ENCODE measurements at places on chromosomes 6 and 20.

- no peak for DNase-seq
These were observed 106.7 kb downstream of the SULF2 start for GRCh38 chr20:47678536-47678935.

- DNase-seq: no peak
These were observed 208.4 kb downstream of the MANEA start for GRCh38 chr6:95785785-95786184.

- DNase-seq: peak; percentile 16
These were observed 15.1 kb downstream of the KIF13A start for GRCh38 chr6:17972074-17972952.

DNA sequence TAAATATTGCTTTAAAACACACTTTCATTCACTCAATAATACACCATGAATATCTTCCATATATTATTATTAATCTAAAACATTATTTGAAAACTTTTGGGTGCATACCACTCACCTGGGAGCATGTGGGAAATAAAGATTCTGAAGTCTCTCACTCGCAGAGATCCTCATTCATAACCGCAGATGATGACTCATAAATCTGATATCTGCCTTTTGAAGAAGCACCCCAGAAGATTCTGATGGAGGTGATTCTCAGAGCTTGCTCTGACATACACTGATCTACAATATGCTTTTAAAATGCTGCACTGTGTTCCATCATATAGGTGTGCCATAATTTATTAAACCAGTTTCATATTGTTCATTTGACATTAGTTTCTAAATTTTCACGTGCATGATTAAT is 135.0 kb upstream of the SGK1 start:
- DNase-seq: no peak

DNA sequence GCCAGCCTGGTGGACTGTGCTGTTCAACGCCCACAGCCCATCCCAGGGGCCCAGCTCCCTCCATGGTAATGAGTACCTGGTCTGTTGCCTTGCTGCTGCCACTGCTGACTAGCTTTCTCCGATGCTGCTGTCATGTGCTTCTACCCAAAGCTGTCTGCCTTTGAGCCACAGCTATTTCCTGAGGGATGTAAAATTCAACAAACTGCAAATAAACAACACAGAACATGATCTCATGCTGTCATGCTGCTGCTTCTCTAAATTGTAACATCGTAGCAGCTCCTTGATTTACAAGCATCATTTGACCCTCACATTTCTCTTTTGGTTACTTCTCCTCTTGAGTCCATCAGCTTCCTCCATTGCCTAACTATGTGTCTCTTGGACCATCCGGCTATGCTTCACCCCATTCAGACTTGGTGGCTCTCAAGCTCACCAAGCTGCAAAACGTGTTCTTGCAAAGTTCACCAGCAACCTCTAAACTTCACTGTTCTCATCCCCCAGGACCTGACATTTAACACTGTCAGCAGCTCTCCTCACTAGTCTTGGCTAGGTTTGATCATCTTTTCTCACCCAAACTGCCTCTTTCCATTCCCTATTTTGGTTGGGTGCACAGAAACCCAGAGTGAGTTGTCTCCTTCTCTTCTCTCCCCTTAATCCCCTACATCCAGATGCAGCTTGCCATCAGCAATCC is 54.6 kb downstream of the FYN start:
- DNase-seq: peak; percentile 68

GRCh38 chr20:23200914-23201313 is 114.8 kb upstream of the CD93 start:
- no peak for DNase-seq

DNA sequence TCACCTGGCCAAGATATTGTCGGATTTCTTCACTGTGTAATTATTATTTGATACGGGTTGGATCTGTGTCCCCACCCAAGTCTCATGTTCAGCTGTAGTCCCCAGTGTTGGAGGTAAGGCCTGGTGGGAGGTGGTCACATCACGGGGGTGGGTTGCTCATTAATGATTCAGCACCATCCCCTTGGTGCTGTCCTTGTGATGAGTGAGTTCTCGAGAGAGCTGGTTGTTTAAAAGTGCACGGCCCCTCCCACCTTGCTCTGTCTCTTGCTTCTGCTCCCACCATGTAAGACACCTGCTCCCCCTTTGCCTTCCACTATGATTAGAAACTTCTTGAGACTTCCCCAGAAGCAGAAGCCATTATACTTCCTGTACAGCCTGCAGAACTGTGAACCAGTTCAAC is 173.9 kb upstream of the PMEPA1 start:
- DNase-seq: no peak

Data from inflammatory macrophage treated with lipopolysaccharide for 4 hours (primary cell).